ENCODE measurements at places on chromosomes 1 and 21.

GRCh38 chr1:31380181-31380580 lies 7.3 kb upstream of the FABP3 start:
- no peak for DNase-seq

DNA sequence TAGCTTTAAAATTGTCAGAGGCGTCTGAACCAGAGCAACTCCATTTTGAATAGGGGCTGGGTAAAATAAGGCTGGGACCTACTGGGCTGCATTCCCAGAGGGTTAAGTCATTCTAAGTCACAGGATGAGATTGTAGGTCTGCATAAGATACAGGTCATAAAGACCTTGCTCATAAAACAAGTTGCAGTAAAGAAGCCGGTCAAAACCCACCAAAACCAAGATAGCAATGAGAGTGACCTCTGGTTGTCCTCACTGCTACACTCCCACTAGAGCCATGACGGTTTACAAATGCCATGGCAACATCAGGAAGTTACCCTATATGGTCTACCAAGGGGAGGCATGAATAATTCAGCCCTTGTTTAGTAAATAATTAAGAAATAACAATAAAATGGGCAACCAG lies 143.6 kb downstream of the GABPA start:
- no peak for DNase-seq

- DNase-seq = no peak
Measured at GRCh38 chr1:63906047-63906704, 132.4 kb downstream of the ROR1 start.

DNA sequence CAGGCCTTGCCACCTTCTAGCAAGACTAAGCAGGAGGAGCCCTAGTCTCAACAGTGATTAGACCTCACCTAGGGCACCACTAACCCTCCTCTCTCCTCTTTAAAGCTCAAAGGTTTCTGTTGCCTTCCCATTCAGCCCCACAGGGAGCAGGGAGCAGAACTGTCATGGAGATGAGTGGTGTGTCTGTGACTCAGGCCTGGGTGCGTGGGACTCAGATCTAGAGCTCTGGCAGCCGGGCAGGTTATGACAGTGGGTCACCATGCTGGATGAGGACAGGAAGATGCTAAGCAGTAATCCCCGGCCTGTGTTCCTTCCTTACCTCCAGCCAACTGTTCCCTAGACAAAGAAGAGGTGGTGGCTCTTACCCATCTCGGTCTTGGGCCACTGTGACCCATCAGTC lies 60.1 kb upstream of the COA6 start:
- no peak for DNase-seq

DNA sequence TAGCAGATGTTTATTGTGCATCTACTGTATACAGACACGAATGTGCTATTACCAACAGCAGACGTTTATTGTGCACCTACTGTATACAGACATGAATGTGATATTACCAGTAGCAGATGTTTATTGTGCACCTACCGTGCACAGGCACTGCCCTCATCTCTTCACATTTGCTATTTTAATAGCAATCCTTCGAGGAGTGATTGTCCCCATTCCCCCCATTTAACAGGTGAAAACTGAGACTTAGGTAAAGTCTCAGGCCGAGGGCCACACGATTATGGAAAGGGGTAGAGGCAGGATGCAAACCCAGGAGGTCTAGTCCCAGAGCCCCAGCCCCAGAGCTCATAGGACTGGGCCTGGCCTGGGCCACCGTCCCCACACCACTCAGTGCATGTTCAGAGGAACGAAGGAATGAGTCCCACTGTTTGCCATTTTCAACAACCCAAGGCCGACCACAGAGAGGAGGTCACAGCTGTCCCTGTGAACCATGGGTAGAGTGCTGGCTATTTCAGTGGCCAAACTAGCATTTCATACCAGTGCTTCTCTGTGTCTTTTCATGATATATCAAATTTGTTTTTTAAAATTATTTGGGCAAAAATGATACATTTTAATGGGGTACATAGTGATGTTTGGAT lies 114.4 kb upstream of the TMEM51 start:
- DNase-seq = no peak

- DNase-seq = no peak
Measured at GRCh38 chr1:171911506-171911905, 70.2 kb downstream of the DNM3 start.

DNA sequence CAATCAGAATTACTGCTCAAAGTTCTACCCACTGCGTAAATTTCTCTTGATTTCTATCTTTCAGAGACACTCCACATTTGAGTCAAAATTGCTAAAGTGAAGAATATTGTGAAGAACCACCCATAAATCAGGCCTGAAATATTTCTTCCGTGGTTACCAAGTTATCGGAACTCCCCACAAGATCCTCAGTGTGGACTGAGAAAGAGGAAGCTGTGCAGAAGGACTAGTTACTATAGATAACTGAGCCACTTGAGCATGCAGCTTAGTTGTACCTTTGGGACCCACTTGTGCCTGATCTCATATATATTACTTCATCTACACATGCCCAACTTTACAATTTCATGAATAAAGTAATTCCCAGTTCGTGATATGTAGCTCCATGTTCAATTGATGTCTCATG lies 18.4 kb downstream of the RWDD3 start:
- DNase-seq = no peak

GRCh38 chr1:10210841-10211804 lies 753 bp downstream of the KIF1B start:
- peak; percentile 45 for DNase-seq

Measured in smooth muscle cell of the brain vasculature (primary cell).